ENCODE measurements at places on chromosomes 16 and 17.

DNA sequence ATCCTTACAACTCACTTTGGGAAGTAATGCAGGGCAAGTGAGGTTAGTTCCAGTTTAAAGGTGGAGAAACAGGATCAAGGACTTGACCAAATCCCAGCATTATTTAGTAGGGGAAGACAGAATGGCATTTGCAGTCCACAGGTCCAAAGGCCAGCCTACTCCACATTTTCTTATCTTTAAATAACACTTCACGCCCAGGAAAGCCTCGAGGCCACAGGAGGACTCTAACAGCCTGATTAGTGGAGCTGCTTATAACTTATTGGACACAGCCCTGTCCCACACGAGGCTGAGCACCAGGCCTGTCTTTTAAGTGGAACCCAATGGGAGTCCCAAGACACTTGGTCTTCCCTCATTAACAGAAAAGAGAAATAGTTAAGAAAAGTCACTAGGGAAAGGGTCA lies 12.1 kb upstream of the HYDIN start:
- DNase-seq = no peak

DNA sequence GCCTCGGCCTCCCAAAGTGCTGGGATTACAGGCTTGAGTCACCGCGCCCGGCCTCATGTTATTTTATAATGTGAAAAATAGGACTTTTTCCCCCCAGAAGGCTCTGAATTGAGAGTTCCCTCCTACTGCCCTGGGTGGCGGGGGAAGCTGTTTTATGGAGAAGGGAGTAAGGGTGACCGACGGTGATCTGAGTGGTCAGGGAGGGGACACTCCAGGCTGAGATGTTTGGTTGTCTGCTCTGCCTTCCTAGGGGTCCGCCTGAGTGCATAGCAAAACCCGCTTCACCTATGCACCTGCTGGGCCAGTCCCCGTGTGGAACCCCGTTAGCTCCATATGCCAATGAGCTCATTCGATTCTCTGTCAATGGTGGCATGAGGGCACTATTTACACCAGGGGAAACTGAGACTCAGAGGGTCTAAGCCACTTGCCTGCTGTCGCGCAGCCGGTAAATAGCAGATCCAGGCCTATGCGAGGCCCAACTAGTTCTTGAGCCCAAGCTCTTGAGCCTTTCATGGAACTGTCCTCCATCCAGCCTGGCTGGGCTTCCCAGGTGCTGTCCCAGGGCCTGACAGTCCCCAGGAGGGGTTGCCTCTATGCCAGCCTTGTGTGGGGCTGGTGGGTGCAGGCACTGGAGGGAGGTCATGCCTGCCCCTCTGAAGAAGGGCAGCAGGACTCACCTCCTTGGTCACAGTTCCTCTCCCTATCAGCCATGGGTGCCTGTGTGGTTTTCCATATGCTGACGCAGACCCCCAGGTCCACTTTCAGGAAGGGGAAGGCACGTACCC lies 1.7 kb upstream of the GJD3 start:
- DNase-seq = no peak

DNA sequence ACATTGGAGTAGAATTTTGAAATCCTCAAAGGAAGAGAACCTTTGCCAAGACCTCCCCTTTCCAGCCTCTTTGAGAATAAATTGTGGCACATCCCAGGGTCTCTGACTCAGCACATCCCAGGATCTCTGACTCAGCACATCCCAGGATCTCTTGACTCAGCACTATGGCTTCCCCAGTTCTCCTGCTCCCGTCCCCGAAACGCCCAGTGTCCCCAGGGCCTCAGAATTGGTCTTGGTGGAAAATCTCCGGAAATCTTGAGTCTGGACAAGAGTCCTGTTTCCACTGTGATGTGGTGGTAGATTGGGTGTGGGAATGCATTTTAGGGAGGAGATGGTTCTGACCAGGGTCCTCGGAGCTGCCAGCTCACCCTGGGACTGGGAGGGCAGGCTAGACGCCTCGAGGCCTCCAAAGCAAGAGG lies 19.2 kb downstream of the PLXDC1 start:
- DNase-seq = no peak

DNA sequence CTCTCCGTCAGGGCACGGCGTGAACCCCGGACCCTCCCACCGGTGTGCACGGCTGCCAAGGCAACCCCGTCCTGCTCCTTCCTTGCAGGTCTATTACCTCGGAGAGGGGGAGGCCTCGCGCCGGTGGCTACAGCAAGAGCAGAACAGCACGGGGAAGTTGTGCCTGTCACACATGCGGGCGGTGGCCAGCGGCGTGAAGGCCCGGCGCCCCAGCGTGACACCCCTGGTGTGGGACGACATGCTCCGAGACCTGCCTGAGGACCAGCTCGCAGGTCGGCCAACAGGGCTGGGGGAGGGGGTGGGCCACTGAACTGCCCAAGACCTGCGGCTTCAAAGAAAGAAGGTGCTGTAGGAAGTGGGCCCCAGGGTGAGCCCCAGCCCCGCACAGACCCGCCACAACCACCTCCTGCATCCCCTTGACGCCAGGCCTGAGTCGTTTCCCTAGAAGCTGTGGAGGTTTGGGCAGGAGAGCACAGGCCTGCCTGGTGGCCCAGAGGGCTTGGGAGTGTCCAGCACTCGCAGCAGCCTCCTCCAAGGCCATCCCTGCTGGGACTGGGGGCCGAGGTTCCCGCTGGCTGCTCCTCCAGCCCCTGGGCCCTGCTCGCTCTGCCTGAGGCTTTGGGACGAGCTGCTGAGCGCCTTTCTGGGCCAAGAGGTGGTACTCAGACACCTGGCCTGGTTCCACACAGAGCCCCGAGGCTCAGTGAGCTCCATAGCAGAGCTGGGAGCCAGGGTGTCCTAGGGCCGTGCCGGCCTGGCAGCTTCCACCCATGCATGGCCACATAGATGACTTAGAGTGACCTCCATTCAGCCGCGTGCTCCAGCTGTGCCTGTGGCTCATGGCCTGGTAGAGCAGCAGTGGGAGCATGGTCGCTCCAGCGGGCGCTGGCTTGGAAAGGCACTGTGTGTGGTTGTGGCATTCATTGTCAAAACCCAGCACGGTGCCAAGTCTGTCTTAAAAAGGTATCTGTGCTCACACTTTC lies 14.7 kb downstream of the CYBC1 start:
- no peak for DNase-seq

DNA sequence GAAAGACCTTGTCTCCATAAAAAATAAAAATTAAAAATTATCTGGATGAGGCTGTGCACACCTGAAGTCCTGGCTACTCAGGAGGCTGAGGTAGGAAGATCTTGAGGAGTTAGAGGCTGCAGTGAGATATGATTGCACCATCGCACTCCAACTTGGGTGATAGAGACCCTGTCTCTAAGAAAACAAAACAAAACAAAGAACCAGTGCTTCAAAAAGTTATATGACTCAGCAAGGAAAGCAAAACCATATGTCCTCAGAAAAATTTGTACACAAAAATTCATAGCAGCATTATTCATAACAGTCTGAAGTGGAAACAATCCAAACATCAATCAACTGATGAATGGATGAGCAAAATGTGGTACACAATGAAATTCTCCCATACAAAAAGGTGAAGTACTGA lies 48.9 kb downstream of the SLFN5 start:
- no peak for DNase-seq

GRCh38 chr17:50153650-50154575 lies 3.4 kb upstream of the PPP1R9B start:
- no peak for DNase-seq

- no peak for DNase-seq
These were observed 166.5 kb downstream of the STX8 start for GRCh38 chr17:9408868-9409829.

DNA sequence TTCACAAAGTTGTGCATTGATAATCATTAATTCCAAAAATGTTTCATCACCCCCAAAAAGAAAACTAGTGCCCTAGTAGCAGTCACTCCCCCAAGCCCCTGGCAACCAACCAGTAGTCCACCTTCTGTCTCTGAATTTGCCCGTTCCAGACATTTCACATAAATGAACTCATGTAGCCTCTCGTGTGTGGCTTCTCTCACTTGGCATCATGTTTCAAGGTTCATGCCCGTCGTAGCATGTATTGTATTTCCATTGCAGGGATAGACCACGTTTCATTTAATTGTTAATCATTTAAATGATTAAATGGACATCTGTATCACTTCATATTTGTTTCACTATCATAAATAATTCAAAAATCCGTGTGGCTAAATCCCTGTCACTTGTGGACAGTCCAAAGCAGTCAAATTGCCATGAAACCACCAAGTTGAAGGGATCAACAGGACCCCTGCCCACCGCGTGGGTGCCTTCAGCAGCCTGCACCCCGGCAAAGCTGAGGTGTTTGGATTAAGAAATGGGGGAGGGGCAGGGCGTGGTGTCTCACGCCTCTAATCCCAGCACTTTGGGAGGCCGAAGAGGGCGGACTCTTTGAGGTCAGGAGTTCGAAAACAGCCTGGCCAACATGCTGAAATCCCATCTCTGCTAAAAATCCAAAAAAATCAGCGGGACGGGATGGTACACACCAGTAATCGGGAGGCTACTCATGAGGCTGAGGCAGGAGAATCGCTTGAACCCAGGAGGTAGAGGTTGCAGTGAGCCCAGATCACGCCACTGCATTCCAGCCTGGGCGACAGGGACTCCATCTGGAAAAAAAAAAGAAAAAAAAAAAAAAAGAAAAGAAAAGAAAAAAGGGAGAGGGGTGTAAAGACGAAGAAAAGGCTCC lies 8.7 kb upstream of the FLYWCH2 start:
- no peak for DNase-seq

DNA sequence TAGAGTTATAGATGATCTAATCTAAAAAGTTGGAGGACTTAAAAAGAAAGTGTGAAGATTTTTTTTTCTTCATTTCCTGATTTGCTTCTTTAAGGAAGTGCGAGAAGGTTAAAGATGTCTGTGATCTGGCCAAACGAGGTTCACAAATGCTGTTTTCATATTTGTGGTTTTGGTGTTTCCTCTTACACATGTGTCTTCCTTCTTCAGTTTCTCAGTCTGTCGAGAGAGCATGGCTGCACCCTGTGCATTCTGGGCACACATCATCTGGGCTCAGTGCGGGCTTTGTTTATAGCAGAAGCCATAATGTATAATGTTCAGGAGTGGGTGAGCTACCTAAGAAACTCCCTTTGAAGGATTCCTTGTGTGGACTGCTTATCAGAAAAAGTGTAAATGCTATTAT lies 260.4 kb upstream of the TBX2 start:
- no peak for DNase-seq

DNA sequence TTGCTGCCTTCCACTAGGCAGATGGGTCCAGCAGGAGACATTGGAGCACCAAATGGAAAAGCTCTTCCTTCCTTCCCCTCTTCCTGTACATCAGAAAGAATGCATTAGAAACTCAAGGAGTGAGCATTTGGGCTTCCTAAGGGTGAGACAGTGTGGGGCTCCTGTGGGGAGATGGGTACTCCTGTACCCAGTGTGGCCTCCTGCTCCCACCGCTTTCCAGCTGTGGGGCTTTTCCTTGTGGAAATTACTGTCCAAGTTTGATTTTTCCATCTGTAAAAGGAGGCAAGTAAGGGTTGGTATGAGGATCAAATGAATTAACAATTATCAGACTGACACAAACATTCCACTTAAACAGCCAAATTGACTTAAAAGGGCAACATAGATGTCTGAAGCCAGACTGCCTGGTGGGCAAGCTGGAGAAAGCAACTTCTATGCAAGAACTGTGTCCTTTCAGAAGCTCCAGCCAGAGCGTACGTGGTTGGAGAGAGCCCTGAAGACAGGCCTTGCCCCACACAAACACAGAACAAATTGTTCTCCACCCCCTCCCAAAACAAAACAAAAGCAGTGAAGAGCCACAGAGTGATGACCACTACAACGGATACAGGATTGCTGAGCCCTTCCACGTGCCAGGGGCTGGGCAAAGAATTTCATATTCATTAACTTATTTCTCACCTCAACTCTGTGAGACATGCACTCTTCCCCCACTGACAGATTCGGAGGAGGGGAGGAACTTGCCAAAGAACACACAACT lies 23.1 kb upstream of the ALDH3A1 start:
- DNase-seq = no peak

DNA sequence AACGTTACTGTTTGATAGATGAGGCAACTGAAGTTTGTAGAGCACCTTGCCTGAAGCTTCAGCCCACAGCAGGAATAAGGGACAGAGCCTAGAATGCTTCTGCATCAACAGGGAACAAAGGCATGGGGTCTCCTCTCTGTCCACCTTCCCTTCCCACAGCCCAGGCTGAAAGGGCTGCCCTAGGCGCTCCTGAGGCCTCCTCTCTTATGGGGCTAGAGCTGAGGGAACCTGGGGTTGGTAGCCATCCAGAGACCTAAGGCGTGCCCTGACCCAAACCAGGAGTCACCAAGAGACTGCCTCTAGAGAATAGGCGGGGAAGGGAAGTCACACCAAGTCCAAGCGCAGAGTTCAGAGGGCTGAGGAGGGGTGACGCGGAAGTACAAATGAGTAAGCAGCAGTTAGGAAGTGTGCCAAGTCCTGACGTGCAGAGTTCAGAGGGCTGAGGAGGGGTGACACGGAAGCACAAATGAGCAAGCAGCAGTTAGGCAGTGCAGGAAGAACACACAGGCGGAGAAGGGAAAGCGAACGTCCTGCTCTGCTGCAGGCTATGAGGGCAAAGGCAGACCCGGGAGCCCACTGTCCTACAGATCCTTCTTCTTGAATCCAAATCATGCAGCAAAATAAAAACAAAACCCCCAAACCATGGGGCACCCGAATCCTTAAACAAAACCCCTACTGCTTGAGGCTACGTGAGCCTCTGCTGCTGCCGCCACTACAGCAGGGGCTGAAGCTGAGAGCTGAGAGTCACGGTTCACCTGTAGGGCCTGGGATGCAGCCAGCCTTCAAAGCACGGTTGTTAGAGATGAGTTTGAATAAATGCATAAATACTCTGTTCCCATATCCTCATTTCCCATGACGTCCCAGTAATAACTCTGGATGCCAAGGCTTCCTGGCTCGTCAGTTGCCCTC lies 2.7 kb upstream of the SPG7 start:
- no peak for DNase-seq

DNA sequence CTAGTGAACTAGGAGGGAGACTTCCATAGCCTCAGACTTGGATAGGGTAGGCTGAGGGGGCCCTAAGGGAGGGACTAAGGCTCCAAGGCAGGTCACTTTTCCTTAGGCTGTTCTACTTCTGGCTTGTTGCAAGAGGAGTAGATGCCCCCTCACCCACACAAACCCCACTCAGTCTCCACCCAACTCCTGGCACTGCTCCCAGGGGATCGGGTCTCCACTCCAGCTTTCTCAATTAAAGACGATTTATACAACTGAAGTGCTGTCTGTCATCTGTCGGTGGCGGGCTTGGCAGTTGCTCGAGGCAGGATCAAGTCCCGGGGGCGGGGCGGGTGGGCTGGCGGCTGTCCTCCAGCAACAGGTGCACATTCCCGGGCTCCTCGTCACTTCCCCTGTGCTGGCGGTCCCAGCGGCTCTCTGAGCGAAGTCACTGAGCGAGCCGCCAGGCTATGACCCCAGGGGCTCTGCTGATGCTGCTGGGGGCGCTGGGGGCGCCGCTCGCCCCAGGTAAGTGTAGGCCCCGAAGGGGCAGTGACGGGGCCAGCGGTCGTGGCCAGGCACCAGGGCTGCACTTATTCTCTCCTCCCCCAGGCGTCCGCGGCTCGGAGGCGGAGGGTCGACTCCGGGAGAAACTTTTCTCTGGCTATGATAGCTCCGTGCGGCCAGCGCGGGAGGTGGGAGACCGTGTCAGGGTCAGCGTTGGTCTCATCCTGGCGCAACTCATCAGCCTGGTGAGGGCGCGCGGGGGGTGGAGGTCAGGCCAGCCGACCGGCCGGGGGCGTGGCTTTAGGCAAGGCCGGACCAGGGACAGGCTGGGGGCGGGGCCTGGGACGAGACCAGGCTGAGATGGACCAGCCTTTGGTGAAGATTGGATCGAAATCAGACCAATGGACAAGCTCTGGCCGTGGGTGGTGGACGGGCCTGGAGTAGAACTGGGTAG lies at the start of gene CHRNB1:
TSS of gene CHRNB1 (plus strand) at position 380 of the 937 bp plus-strand sequence. CDS start at position 447, 67 bp downstream.
- DNase-seq = peak; percentile 84
